Left lung (tissue), 14 donors: ENCODE measurements at places on chromosomes 12 and 14. TPM values are rescaled to one million over a fixed set of nuclear protein-coding genes. Genes with fewer than 3 reads are reported as not detected.

FAM181A gene
- total RNA-seq, result not detected

MSRB3 gene
- total RNA-seq, result 48.4 TPM

NKX2-1 gene
- 133 TPM for total RNA-seq

TEX52 gene
- total RNA-seq, result not detected

TMPRSS12 gene
- not detected for total RNA-seq

TMED8 gene
- total RNA-seq, result 15.9 TPM

CLEC4C gene
- not detected for total RNA-seq

C12orf56 gene
- total RNA-seq, result not detected

DNA sequence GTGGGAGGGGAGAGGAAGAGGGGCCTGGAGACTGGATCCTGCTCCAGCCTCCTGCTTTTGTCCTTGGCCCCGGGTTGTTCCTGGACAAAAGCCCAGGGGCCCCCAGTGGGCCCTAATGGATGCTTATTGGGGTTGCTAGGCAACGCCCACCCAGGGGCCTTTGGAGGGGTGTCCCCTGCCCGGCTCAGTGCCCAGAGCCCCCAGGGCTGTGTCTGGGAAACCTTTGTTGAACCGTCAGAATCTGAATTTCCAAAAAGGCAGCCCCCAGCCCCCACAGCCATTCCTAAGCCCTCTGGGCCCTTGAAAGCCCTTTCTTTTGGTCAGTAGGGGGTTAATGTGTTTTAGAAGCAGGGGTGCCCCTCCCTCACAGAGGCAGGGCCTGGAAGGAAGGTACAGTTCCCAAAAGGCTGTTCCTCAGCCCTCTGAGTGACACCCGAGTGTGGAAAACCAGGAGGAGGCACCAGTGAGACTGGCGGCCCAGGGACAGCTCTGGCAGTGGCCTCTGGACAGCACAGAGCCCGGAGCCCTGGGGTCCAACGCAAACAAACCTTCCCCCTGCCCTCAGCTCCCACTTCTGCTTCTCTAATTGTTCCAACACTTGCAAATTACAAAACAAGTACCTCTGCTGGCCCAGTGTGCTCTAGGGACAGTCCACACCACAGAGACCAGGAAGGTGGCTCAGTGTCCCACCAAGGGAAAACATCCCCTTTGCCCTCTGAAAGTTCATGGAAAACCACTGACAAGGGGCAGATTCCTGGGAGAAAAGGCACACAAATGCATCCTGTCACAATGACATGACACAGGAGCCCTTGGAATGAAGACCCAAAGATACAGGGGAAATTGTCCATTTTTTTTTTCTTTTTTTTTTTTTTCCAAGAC, 19.4 kb downstream of the HHIPL1 start:
- no peak for DNase-seq
- H3K27ac ChIP-seq, result no peak overlapping the region
- H3K27me3 ChIP-seq, result peaks cover 29% of the 10 kb centered on the region
- H3K4me1 ChIP-seq, result no peaks in the 10 kb centered on the region

DNA sequence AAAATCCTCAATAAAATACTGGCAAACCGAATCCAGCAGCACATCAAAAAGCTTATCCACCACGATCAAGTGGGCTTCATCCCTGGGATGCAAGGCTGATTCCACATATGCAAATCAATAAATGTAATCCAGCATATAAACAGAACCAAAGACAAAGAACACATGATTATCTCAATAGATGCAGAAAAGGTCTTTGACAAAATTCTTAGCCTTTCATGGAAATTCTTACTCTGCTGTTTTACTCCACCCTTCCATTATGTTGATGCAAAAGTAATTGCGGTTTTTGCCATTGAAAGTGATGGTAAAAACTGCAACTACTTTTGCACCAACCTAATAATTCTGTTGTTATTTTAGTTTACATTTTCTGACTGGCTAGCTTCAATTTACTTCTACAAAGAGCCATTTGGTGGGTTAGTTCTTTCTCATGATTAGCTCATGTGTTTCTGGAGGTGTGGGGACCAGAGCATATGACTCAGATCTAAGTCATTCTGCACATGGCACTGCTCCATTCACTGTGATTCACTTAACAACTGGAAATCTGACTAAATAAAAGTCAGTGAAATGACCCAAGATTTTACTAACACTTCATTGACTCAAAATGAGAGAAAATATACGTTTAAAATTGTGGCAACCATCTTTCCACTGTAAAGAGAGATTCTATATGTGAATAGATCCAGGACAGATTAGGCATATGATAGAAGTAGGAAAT, 99.9 kb downstream of the TMTC3 start:
- DNase-seq, result no peak
- H3K27ac ChIP-seq, result peak overlapping the region; percentile 49
- H3K4me1 ChIP-seq, result no peaks in the 10 kb centered on the region
- H3K27me3 ChIP-seq, result no peaks in the 10 kb centered on the region
- no peaks in the 10 kb centered on the region for H3K36me3 ChIP-seq

- no peak overlapping the region for H3K27ac ChIP-seq
- no peaks in the 10 kb centered on the region for H3K36me3 ChIP-seq
- H3K4me3 ChIP-seq, result no peak overlapping the region
- DNase-seq, result no peak
Measured at GRCh38 chr12:117412465-117413188, 51.2 kb upstream of the NOS1 start.

DNA sequence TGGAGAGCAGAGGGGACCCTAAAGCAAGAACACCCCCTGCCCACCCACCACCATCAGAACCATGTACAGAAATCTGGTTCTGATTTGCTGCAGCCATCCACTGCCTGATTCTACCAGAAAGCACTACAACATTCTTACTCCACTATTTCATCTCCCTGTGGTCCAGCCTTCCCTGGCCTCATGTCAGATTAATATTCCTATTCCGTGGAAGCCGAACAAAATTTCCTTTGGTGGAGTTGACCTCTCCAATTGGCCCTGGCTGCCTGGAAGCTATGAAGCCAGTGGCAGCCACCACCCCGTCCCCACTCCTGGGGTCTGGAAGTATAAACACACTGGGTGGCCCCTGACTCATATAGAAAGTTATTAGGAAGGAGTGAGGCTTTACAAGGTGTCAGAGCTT, 60.2 kb downstream of the ANO2 start:
- H3K4me3 ChIP-seq, result no peak overlapping the region
- H3K36me3 ChIP-seq, result no peaks in the 10 kb centered on the region
- H3K27ac ChIP-seq, result no peak overlapping the region
- no peaks in the 10 kb centered on the region for H3K4me1 ChIP-seq
- no peak for DNase-seq

GRCh38 chr12:53820514-53821306, 68.9 kb upstream of the CISTR start:
- no peaks in the 10 kb centered on the region for H3K4me1 ChIP-seq
- no peaks in the 10 kb centered on the region for H3K36me3 ChIP-seq
- no peak overlapping the region for H3K4me3 ChIP-seq
- H3K27ac ChIP-seq, result no peak overlapping the region
- H3K27me3 ChIP-seq, result peaks cover 68% of the 10 kb centered on the region

DNA sequence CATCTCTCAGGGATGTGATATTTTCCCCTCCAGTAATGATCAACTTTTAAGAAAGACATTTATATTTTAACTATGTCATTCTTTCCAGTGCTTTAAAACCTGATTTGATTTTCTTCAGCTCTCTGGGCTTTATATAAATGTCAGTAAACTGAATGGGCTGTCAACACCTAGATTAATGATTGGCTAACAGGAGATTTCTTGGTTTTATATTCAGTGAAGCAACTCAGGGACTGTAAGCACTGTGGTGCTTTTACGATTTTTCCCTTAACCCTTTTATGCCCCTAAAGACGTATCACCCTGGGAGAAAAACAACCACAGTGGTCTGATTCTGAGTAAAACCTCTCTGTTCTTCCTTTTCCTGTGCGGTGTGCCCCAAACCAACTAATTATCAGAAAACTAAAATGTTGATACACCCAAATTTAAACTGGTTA, 38.0 kb downstream of the PTGER2 start:
- no peak overlapping the region for H3K4me3 ChIP-seq
- no peaks in the 10 kb centered on the region for H3K36me3 ChIP-seq
- peaks cover 26% of the 10 kb centered on the region for H3K4me1 ChIP-seq
- peak overlapping the region; percentile 71 for H3K27ac ChIP-seq

GRCh38 chr12:13156277-13156676, 40.2 kb upstream of the EMP1 start:
- no peak overlapping the region for H3K4me3 ChIP-seq
- no peaks in the 10 kb centered on the region for H3K36me3 ChIP-seq
- no peak for DNase-seq
- no peaks in the 10 kb centered on the region for H3K27me3 ChIP-seq

DNA sequence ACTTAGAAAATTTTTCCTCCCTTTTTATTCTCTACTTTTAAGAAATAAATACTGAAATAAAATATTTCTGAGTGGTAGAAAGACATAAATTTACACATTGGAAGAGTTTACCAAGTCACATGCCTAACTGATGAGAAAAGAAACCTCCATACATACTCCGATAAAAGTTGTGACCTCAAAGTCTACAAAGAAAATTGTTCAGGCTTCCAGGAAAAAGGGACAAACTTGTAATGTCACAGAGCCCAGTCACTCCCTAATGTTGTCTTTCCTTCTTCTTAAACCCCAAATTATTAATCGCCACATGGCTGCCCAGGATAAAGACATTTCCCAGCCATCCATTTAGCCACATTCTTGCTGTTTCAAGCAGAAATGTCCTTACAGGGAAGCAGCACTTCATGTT, 455.3 kb downstream of the MDGA2 start:
- H3K27me3 ChIP-seq, result no peaks in the 10 kb centered on the region
- H3K27ac ChIP-seq, result no peak overlapping the region
- H3K36me3 ChIP-seq, result no peaks in the 10 kb centered on the region
- DNase-seq, result no peak
